Nasal cavity respiratory epithelium epithelial cell of viscerocranial mucosa (primary cell): ENCODE measurements at places on chromosomes 13 and 19. TPM values are rescaled to one million over a fixed set of nuclear protein-coding genes. Genes with fewer than 3 reads are reported as not detected.

MISP gene
- total RNA-seq: 55.5 and 95.0 TPM in 2 replicates

CGB5 gene
- total RNA-seq: not detected in 2 replicates

KLK4 gene
- total RNA-seq: not detected in 2 replicates

C13orf46 gene
- 0.43 TPM in 1 of 2 replicates, not detected in the other for total RNA-seq

OR7A5 gene
- not detected in 2 replicates for total RNA-seq

HAUS5 gene
- 3.1 and 4.6 TPM in 2 replicates for total RNA-seq

IGFL1 gene
- under 0.01 TPM in 1 of 2 replicates, not detected in the other for total RNA-seq

DNM2 gene
- total RNA-seq: 64.3 and 144 TPM in 2 replicates

NLRP7 gene
- under 0.01 TPM in 1 of 2 replicates, not detected in the other for total RNA-seq

RBM42 gene
- total RNA-seq: 33.2 and 37.9 TPM in 2 replicates

RFXAP gene
- total RNA-seq: 1.4 and 2.6 TPM in 2 replicates

ZNF808 gene
- total RNA-seq: 18.5 and 45.5 TPM in 2 replicates
